Foreskin keratinocyte (primary cell): ENCODE measurements at places on chromosomes 7 and 10.

DNA sequence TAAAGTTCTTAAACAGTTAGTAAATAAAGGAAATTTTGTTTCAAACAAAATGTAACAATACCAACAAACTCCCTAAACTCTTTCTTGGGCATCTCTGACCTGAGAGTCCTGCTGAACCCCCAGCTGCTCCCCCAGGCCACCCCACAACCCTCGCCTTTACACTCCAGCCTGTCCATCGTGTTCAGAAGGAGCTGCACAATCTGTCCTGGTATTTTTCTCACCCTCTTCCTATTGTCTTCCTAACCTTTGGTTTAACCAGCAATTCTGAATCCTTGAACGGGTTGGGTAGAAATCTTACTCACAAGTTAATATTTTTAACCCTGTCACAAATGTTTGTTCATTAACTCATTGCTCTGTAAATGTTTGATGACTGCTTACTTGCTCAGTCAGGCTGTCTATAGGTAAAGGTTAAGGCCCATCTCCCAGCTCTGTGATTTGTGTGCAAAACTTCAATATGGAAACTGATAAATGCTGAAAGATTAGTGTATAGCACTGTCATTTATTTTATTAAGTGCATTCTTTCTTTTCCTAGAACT, 16.8 kb downstream of the SFRP4 start:
- no peak for DNase-seq

GRCh38 chr7:147990942-147991341, 599.6 kb upstream of the C7orf33 start:
- DNase-seq, result no peak

- DNase-seq, result no peak
These were observed 12.6 kb downstream of the CASP7 start for GRCh38 chr10:113692271-113692670.

GRCh38 chr10:132691711-132692153, 94.2 kb downstream of the NKX6-2 start:
- no peak for DNase-seq

GRCh38 chr7:99313204-99313573, 12.5 kb upstream of the ARPC1A start:
- no peak for DNase-seq

DNA sequence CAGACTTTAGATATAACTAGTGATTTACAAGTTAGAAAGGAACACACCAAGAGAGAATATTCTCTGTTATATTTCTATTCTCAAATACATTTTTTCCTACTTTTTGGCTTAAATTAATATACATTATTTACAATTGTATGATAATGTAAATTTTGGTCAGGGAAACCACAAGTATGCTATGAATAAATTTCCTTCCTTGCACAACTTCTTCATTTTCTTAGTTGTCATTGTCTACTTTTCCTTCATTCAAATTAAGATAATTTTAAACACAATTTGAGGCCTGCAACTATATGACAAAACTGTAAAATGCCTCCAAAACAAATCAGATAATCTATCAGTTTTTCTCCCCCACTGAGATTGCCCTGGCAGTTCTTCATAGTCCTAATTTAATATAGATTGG, 131.3 kb downstream of the CDK14 start:
- DNase-seq, result no peak
